ENCODE measurements at places on chromosomes 2 and 18.

- no peak for DNase-seq
Measured at GRCh38 chr2:44970846-44971450, 29.4 kb downstream of the SIX3 start.

DNA sequence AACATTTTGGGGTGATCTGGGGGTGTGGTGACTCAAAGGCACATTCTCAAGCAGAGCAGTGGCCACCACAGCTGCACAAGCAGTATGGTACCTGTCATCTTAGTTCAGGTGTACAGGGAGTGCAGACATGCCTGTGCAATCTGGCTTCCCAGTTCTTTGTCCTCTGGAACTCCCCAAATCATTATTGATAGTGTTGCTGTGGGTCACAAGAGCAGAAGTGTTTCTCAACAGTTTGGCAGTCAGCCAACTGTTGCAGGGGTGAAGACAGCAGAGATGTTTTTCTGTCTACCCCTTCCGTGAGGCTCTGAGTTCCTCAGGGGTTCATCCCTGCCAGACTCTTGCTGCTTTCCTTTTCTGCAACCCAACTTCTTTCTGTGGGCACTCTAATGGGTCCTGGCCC is 206.5 kb upstream of the ZSWIM2 start:
- no peak for DNase-seq

GRCh38 chr2:239316562-239317465 is 84.0 kb downstream of the HDAC4 start:
- peak; percentile 77 for DNase-seq

- no peak for DNase-seq
Measured at GRCh38 chr2:98936353-98937351, 627 bp upstream of the CRACDL start.

DNA sequence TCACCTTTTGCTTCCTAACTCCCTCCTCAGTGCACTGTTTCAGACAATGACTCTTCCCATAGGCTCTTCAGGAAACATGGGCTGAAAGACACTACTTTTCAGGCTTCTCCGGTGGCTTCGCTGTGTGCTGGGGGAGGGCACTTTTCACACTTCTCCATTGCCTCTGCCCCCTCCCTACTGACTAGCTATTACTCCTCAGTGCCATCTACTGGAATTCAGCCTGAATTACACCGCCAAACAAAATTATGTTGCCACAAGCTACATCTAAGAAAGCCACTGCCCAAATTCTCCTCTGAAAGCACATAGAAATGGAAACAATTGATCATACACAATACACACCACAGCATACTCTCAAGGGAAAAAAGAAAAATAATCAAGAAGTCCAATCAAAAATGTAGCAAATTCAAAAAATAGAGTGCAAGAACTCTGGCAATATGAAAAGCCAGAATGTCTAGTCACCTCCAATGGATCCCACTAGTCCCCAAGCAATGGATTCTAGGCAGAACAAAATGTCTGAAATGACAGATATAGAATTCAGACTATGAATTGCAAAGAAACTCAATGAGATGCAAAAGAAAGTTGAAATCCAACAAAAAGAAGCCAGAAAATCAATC is 1139.4 kb upstream of the GYPC start:
- DNase-seq, result no peak

Measured in Ammon's horn (tissue), 1 donor.